ENCODE measurements at places on chromosomes 7 and 10. TPM values are rescaled to one million over a fixed set of nuclear protein-coding genes. Genes with fewer than 3 reads are reported as not detected.

- DNase-seq, result no peak
Measured at GRCh38 chr10:72334196-72334824, 20.4 kb downstream of the DNAJB12 start.

- peak; percentile 32 for DNase-seq
Measured at GRCh38 chr10:121157998-121158397, 306.8 kb downstream of the WDR11 start.

GRCh38 chr10:1658658-1659057 lies 78.7 kb downstream of the ADARB2 start:
- DNase-seq, result no peak

DNA sequence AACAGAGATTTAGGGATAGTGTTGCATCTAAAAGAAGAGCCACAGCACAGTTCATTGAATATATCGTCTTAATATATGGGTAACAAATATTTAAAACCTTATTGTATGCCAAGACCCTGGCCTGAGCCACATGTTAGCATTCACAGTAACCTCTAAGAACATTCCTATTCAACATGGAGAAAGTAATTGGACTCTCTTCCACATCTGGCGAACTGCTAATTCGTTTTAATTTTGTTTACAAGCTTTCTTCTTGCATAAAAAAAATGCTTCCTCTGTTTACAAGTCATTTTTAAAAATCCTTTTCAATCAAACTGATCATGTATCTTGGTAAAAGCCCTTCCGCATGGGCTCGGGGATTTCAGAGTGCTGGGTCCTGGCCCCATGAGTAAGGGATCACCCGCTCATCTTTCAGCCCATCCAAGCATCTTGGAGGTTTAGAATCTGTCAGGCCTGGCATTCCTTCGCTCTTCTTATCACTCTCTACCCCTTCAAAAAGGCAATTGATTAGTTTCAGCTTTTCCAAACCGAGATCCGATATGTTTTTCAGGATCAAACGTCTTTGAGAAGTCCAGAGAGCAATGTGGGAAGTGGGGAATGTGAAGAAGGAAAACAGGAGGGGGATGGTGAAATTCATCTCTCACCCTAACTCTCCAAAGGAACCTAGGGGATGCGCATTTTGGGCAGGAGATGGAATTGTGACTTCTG lies 7.3 kb downstream of the TWIST1 start:
- DNase-seq, result no peak

DNA sequence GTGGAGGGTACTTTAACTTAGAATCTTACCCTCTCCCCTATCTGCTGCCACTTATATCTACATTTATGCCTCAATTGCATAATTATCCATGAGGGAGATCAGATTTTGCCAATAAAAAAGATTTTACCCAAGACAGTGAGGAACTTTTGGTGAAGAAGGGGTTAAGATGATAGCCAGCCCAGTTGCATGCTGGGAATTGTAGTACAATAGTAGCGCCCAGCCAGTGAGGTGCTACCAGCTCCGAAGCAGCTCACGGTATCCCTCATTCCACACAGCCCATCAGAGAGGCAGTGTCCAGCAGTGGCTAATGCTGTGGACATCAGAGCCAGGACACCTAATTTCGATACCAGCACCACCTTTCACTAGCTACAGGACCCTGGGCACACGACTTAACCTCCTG lies 5.9 kb upstream of the LGI1 start:
- no peak for DNase-seq

GRCh38 chr7:70539617-70540016 lies 592.3 kb upstream of the GALNT17 start:
- DNase-seq, result no peak

DNA sequence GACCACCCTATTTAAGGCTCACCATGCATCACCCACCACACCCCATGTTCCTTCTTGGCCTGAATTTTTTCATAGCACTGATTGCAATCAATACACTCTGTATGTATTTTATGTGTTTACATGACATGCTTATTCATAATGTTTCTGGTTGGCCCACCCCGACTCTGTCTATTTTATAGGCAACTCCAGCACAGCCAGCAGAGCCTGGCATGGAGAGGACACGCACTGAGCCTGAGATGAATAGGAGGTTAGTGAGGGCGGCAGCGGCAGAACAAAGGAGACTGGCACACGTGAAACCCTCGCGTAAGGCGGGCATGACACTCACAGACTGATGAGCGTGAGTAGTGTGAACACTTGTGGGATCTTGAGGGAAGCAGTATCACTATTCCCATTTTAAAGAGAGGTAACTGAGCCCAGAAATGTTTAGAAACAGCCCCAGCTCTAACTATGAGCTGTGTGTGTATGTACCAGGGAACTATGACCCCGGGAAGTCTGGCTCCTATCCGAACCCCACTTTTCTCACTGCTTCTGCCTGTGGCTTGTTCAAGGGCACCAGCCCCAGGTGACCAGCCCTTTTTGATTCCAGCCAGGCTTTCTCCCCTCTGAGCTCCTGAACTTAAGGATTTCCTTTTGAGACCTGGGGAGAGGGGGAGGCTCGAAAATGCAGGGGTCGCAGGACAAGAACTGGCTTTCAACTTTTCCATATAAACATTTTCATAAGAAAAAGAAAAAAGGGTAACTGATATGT lies 113.3 kb downstream of the ARHGAP22 start:
- no peak for DNase-seq

DNA sequence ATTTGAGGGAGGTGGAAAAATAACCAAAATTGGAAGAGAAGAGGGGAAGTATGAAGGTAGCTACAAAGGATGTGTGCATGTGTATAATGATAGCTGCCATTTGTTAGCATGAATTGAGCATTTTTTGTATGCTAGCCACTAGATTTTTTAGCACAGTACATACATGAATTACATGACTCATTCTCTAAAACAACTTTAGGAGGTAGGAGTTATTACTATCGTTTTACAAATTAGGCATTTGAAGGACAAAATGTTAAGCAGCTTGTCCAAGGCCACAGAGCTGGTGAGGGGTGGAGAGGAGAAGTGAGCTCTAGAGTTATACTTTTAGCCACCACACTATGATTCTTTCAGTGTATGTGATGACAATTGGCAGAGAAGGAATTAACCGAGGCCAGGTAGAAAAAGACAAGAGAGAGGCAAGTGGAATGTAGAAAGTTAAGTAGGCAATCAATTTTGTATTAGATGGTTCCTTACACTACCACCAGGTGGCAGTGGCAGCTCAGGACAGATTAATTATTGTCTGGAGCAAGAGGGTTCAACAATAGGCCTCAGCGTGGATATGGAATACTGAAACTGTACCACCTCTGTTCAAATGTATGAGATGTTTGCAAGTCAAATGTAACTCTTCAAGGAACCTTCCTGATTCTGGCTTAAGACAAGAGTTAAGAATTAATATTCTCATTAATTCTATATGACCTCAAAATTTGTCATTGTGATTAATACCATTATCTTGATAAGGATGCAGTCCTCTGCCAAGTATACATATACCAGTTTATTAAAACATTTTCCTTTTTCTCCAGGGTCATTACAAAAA lies 128.0 kb downstream of the MBL2 start:
- DNase-seq, result no peak

GRCh38 chr7:146146831-146147486 lies 30.4 kb downstream of the CNTNAP2 start:
- DNase-seq, result no peak

- DNase-seq, result no peak
Measured at GRCh38 chr7:69516238-69516820, 81.9 kb upstream of the AUTS2 start.

- DNase-seq, result no peak
Measured at GRCh38 chr10:17586821-17587234, 30.3 kb downstream of the HACD1 start.

- no peak for DNase-seq
Measured at GRCh38 chr7:36306222-36306621, 83.4 kb upstream of the ANLN start.

- no peak for DNase-seq
Measured at GRCh38 chr10:1515121-1515779, 222.1 kb downstream of the ADARB2 start.

GRCh38 chr10:60114765-60115586 lies 208.6 kb upstream of the CCDC6 start:
- no peak for DNase-seq

DNA sequence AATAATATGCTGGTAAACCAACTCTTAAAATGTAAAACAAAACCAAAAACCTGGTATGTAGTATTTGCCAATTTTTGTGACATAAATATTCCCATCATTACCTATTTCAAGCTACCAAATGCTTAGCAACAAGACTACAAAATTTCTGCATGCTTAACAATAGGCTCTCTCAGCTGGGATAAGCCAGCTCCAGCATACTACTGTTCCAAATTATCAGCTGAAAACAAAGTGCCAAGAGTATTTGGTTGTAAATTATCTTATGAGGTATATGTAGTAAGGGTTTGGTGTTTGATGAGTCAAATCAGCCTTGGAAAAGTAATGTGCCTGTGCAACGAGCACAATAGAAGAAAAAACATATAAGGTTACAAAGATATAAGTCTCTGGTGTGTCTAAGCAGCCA lies 263.2 kb downstream of the HGF start:
- no peak for DNase-seq

DNA sequence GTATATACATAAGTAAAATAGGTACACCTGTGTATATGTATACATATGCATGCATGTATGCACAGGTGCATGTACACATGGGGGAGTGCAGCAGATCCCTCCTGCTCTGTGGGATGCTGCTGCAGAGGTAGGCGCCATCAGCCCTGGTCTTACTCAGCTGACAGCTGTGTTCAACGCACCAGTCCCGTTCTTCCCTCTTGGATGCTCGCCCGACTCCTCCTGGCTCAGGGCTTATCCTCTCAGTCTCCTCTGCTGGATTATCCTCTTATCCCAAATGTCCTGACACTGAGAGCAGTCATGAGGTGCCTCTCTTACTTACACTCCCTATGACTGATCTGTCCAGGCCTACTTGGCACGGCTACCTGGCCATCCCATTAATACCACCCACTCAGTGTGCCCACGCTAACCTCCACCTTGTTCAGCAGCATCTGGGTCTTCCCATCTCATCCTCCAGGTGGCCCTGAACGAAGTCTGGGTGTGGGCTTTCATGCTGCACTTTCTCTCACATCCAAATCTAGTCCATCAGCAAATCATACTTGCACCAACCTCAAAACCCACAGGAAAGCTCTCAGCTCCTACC lies 357.1 kb downstream of the TCERG1L start:
- DNase-seq, result no peak

DNA sequence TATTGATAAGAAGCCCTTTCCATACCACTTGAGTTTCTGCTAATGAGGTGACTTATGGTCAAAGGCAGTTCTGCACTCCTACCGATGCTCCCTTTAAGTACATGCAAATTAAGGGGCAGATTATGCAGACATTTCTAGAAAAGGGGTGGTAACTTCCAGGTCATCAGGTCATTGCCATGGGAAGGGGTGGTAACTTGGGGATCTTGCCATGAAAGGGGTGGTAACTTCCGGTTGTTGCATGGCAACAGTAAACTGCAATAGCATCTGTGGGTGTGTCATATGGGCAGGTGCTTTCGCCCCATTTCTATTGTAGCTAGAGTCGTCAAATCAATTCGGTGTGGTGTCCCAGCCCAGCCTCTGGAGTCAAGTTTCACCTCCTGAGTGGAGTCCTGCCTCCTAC lies 150.9 kb downstream of the UBE2H start:
- no peak for DNase-seq

- DNase-seq, result no peak
Measured at GRCh38 chr10:104103956-104104355, 18.0 kb upstream of the SFR1 start.

DNA sequence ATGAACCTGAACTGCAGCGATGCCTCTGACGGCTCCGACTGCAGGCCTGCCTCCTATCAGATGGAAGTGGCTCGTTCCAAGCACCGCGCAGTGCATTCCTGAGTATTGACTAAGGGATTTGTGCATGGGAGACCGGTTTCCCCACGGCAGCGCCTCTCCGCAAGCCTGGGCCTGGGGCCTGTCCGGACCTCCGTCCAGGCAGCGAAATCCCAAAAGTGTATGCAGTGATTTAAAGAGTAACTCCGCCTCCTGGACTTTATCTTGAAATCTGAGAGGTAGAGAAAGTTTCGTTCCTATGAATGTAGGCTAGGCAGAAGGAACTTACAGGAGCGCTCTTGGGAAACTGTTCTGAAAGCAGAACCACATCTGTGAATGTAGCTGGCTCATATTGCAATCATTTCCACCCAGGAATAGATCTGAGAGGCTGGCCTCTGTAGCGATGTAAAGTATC lies 106.2 kb upstream of the CELF2 start:
- DNase-seq, result peak; percentile 63

GRCh38 chr7:99733448-99733847 lies 1.5 kb downstream of the CYP3A7 start:
- DNase-seq, result no peak

DNA sequence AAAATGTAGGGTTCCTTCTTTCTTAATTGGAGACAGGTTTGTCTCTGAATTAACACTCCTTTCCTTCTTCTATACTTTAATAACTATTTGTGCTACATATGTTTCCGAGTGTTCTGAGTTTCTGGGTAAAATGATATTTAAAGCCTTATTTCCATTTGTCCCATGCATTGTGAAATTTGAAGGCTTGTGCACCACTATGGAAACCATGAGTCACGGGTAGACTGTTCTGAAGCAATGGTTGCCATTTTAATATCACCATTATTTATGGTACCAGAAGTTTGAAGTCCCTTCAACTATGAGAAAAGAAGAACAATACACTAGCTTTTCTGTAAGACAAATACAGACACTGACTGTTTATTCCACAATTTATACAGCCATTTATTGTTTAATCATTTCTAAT lies 44.7 kb upstream of the ZEB1 start:
- DNase-seq, result no peak

DNA sequence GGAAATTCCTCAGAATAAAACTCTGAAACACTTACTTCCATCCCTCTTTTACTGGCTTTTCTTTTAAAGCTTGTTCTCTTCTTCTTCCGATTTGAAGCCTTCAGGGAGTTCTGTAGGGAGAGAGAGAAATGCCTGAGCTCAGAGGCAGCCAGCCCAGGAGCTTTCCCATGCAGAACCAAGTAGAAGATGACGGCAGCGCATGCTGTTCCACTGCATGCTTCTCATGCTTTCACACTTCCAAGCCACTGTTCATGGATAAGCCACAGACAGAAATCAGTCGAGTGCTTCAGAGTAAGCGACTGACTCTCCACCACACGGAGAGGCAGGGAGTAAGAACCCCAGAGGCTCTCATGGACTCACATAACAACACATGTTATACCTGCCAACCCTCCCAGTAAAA lies 237.3 kb downstream of the DGKI start:
- peak; percentile 19 for DNase-seq

PON1 gene
- polyA plus RNA-seq, result 1.0 TPM

ANK3 gene
- 150 TPM for polyA plus RNA-seq

ABCB1 gene
- 20.3 TPM for polyA plus RNA-seq

DRGX gene
- polyA plus RNA-seq, result not detected

MACC1 gene
- polyA plus RNA-seq, result 12.4 TPM

INHBA gene
- 6.5 TPM for polyA plus RNA-seq

SPDYE6 gene
- polyA plus RNA-seq, result 2.4 TPM

TAS2R41 gene
- not detected for polyA plus RNA-seq

OGDHL gene
- polyA plus RNA-seq, result 32.4 TPM
